ENCODE measurements at places on chromosomes 4 and X. TPM values are rescaled to one million over a fixed set of nuclear protein-coding genes. Genes with fewer than 3 reads are reported as not detected.

Gene FAM53A
- polyA plus RNA-seq, result 1.5 TPM

GRCh38 chr4:35975617-35976355, 268.5 kb downstream of the ARAP2 start:
- no peak for DNase-seq

- DNase-seq, result no peak
These were observed 32.1 kb downstream of the RAP1GDS1 start for GRCh38 chr4:98293104-98293887.

Gene MBNL3
- polyA plus RNA-seq, result 16.5 TPM

GRCh38 chr4:108592674-108592986, 27.7 kb upstream of the RPL34 start:
- no peak for DNase-seq

Gene RIPPLY1
- 0.62 TPM for polyA plus RNA-seq

Gene ZIC3
- polyA plus RNA-seq, result not detected

Gene CYTL1
- polyA plus RNA-seq, result 8.2 TPM

- no peak for DNase-seq
These were observed 303.0 kb upstream of the PRPS2 start for GRCh38 chrX:12488220-12488619.

DNA sequence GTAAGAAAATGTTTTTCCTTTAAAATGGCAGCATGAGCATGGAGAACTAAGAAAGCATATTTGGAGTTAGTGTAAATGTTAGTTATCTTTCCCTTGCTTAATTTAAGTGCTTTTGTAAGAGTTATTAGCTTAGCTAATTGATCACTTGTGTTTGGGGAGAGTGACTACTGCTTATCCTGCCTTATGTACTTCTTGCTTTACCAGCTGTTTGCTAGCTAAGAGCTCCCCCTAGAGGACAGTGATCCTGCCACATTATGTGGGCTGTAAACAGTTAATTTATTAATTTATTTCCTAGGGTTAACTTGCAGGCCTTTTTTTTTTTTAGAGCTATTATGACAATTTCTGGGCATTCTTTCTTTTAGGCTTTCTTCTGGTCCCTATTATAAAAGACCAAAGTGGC, 435.8 kb downstream of the MAGEB5 start:
- DNase-seq, result no peak

- no peak for DNase-seq
These were observed 12.1 kb downstream of the ASB5 start for GRCh38 chr4:176256921-176257320.

Gene PPEF2
- polyA plus RNA-seq, result not detected

Gene SLC49A3
- not detected for polyA plus RNA-seq

- DNase-seq, result no peak
These were observed 394.2 kb downstream of the ARHGAP24 start for GRCh38 chr4:85869181-85869580.

DNA sequence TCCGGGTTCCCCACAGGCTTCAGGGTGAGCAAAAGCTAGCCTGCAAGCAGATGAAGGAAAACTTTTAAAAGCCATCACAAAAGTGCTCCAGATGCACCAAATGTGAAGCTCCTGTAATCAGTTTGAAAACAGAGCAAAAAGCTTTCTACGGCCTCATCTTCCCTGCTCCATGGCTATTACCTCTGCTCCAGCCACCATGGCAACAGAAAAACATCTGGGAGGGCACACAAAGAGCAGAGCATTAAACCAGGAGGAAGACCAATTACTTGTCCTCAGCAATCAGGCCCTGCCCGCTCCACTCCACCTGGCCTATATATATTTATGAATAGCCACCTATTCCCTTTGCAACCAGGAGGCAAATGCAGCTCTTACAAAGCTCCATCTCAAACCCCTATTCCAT, 33.6 kb downstream of the TMEM154 start:
- no peak for DNase-seq

DNA sequence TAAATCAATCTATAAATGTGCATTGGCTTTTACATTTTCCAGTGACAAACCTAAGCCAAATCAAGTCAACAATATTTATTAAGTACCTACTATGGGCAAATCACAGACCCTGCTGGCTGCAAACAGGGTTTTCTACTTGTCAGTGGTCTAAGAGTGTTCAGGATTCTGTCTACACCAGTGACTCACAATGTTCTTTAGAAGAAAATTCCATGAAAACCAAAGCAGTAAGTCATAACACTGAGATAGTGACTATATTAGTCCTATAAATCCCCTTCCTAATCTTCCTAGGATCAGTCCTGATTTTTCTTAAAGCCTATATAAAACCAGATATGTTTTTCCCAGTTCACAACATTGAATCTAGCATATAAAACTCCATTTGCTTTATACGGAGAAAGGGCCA, 69.7 kb downstream of the PPP3CA start:
- DNase-seq, result no peak

Gene PAGE2
- not detected for polyA plus RNA-seq

GRCh38 chr4:61760820-61761219, 560.7 kb downstream of the ADGRL3 start:
- no peak for DNase-seq

- DNase-seq, result no peak
These were observed 5.0 kb upstream of the HERC3 start for GRCh38 chr4:88587306-88587705.

DNA sequence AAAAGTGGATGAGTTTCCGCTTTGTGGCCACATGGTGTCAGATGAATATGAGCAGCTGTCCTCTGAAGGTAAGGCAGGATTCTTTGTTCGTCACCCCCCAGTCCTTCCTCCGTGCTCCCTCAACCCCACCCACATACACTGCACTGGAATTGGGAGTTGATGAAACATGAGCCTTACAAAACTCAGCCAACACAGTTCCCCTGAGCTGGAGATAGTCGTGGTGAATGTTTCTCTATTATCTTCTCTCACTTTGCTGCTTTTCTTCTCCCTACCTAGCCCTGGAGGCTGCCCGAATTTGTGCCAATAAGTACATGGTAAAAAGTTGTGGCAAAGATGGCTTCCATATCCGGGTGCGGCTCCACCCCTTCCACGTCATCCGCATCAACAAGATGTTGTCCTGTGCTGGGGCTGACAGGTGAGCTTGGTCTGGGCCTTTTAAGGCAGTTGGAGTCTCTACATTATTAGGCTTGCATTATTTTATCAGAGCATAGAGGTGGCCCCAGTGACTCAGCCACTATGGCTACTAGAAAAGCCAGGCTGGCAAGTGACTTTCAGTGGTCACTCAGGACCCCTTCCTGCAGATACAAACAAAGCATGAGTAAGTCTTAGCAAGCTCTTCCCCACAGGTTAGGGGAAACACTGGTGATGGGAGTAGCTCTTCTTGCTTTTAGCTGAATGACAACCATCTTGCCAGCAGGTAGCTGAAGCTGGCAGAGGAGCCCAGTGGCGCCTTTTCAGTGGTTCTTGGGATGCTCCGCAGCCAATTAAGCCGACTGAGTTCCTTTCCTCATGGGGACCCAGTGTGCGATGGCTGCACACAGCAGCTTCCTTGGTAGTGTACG, 1.6 kb downstream of the RPL10 start:
- DNase-seq, result no peak

Gene DGKK
- polyA plus RNA-seq, result not detected

- DNase-seq, result no peak
These were observed 77.3 kb downstream of the ARSJ start for GRCh38 chr4:113901994-113902787.

DNA sequence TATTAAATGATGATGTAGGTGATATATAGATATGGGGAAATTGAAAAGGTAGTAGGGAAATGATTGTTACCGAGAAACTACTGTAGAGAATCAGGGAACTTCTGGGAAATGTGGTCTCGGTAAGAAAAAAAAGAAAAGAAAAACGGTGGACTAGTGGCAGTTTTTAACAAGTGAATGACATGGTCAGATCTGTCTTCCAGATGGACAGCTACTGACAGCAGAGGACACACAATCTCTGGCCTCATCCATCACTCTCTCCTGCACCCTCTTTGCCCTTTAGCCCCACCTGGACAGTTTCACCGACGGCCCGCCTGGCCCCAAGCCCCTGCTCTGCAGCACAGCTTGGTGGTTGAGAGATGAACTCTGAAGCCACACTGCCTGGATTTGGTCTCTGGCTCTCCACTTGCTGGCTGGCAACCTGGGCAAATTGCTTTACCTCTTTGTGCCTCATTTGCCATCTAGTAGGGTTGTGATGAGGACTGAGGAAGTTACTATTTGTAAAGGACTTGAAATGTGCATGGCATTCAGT, 23.4 kb downstream of the RBM47 start:
- no peak for DNase-seq

GRCh38 chr4:79429113-79429903, 21.3 kb upstream of the GK2 start:
- no peak for DNase-seq

GRCh38 chrX:115650449-115650848, 89.5 kb downstream of the PLS3 start:
- no peak for DNase-seq

DNA sequence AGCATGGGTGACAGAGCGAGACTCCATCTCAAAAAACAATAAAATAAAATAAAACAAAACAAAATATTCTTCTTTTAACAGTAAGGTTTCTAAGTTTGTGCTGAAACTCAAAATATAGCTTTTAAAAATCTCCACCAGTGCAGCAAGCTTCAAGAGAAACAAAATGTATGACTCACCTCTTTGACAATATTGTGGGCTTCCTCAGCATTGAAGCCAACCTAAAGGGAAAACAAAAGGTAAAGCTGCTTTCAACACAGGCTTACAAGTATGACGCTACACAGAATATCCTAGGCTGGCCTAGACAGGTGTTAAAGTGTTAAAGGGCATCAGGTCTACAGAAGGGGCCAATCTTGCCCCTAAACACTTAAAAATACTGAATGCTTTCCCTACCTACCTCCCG, 1.2 kb downstream of the DYNLT3 start:
- DNase-seq, result no peak

DNA sequence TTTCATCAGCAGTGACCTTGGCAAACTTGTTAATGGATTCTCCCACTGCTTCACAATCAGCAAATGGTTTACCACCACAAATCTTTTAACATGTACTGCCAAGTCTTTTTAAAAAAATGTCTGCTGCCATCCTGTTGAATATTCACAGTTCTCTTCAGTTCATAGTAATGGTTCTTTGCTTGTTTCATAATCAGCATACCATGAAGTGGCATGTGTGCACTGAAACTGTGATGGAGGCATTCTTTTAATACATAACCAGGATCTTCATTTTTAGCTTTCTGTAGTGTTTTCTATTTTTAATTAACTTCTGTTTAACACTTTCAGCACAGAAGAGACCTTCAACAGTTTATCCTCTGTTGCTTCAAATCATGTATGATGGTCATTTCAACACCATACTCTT, 230.1 kb upstream of the ARSJ start:
- DNase-seq, result no peak

- DNase-seq, result no peak
These were observed 42.4 kb downstream of the MSX1 start for GRCh38 chr4:4901877-4902276.

DNA sequence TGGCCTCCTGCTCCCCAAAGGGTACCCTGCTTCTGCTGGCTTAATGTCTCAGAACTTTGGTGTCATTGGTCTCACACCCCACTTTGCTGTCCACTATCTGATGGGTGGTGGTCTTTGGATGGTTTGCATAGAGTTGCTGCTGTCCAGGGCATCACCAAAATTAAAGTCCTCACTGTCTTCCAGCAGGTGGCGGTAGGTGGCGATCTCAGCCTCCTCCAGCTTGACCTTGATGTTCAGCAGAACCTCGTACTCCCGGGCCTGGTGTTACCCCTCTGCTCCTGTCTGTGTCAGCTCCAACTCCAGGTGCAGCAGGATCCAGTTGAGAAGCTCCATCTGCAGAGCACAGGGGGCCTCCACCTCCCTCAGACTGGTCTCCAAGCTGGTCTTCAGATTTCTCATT, 1169.5 kb upstream of the PABPC4L start:
- no peak for DNase-seq

DNA sequence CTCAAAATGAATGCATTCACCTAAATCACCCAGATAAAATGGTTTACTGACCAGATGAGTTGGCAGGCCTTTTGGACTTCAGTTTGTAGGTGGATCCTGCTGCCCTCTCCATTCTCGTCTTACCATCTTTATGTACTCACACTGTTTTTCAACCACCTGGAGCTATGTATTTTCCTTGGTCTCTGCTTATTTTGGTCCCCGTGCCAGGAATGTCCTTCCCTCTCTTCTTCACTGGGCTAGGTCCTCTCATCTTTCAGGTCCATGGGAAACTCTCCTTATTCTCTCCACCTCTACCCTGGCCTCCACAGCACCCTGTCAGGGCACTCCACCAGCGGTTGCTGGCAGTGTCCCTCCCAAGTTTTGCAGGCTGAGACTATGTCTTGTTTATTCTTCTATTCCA, 2.6 kb downstream of the GPRIN3 start:
- DNase-seq, result no peak

GRCh38 chr4:177008071-177008835, 215.5 kb upstream of the VEGFC start:
- DNase-seq, result no peak

DNA sequence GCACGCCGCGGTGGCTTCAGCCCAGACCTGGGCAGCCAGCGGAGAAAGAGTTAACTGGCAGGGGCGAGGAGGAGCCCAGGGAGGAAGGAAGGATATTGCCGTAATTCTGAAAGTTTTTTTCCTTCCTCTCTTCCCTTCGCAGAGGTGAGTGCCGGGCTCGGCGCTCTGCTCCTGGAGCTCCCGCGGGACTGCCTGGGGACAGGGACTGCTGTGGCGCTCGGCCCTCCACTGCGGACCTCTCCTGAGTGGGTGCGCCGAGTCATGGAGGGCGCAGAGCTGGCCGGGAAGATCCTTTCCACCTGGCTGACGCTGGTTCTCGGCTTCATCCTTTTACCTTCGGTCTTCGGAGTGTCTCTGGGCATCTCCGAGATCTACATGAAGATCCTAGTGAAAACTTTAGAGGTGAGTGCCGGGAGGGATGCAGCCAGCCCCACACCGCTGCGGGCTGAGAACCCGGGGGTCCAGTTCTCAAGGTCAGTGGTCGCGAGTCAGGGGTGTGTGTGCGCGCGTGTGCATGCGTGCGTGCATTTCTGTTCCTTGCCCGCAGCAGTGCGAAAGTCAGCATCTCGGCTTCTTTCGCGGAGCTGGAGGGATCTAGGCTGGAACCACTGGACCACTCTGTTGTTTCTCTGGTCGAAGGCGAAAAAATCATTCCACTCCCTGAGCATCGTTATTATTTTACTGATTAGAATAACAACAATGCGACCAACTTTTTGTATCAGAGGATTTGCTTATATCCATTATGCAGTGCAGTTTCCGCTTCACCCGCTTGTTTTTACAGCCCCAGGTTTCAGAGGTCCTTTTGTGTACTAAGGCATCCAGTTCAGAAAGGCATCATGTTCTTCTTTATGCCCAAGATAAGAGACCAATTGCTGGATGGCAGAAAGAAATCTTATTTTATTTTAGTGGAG, 709 bp downstream of the GPAT3 start:
- no peak for DNase-seq

DNA sequence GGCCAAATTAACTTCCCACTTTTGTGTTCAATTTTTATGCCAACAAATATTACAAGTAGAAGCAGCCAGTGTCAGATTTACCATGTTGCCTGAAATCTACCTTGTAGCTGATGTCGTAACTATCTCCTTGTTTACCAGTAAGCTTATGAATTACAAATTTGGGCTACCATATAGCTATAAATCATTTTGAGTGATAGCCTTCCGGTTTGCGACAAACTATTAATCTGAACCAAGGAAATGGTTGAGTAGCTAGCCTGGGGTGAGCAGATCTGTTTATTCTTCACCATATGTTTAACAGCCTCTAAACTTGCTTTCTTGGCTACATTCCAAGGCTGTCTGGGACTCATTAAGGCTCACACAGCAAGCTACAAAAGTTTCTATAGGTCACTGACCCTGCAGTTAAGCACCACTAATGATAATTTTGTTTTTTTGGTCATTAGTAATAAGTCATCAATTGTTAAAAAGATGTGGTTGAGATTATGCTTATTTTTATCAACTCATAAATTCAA, 218.7 kb upstream of the SPOCK3 start:
- DNase-seq, result no peak

Gene C1QTNF7
- 1.9 TPM for polyA plus RNA-seq

- no peak for DNase-seq
These were observed 555.4 kb upstream of the CPEB2 start for GRCh38 chr4:14446904-14447303.
